ENCODE measurements at places on chromosomes 6 and 20. TPM values are rescaled to one million over a fixed set of nuclear protein-coding genes. Genes with fewer than 3 reads are reported as not detected.

DNA sequence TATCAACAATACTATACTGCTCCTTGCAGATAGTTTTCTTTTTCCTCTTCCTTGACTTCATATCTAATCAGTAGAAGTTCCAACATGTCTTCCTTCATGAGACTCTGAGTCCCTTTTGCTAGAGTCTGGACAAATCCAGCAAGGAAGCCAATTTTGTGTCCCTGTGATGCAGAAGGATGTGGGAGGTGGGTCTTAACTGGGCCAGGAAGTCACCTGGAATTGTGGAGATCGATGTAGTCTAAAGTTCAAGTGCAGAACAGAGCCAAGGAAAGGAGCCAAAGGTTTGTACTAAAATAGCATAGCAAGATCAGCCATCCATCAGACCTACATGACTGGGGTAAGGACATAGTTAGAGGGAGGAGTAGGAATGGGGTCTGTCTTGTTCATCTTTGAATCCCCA lies 37.6 kb downstream of the SPTLC3 start:
- no peak for DNase-seq

DNA sequence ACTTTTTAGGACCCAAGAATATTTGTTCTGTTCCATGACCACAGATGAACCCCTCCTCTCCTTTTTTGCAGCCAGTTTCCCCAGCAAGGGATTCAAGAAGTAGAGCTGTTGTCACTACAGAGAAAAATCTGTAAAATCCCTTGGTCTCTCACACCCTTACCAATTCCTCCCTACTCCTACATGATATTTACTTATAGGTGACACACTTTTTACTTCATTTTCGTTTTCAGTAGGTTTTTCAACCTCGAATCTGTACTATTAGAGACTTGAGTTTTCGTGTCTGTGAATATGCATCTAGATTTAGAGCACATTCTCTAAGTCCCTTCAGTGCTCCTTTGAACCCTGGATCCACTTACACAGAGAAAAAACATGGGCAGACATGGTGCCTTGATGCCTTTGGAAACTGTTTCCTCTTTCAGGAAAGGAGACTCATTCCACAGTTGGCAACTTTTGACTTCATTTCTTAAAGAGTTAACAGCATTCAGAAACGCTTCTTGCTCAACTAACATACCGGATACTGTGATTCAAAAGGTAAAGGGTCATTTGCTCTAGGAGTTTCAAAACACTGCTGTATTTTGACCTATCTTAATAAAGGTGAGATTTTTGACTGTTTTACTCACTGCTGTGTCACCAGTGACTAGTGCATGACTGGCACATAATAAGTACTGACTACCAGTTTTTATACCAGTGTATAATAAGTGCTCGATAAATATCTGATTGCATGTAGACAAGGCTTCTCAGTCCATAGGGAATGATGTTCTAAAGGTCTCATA lies 50.6 kb downstream of the LAMA4 start:
- DNase-seq: peak; percentile 88

DNA sequence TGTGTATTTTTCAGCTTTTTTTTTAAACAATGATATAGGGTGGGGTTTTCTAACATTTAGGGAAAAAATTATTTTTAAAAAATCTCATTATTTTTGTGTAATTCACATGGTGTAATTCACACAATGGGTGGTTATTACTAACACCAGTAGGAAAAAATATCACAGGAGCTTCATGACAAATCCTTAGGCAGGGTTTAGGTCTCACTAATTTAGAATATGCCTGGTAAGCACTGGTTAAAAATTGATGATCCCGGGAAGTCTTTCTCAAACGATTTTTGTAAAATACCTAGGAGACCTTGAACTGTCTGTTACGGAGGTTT lies 29.5 kb upstream of the ZNF217 start:
- DNase-seq: no peak

GRCh38 chr6:53547166-53547810 lies 2.4 kb upstream of the GCLC start:
- no peak for DNase-seq

GRCh38 chr6:96631248-96631647 lies 68.3 kb downstream of the FHL5 start:
- DNase-seq: no peak

Gene FAM217B
- 20.3 TPM for total RNA-seq

Gene LAMA2
- total RNA-seq: 12.3 TPM

Gene OARD1
- total RNA-seq: 10.9 TPM

All from HFFc6 (cell line).